ENCODE measurements at places on chromosomes 1 and 21.
A peak's percentile ranks its signal among the peaks of the same experiment; 100 is the strongest.

- peak; percentile 61 for DNase-seq
Measured at GRCh38 chr1:153357076-153357852, 390 bp upstream of the S100A9 start.

GRCh38 chr1:117339866-117340700 lies 27.2 kb upstream of the MAN1A2 start:
- peak; percentile 26 for DNase-seq

- DNase-seq = no peak
Measured at GRCh38 chr1:27666791-27667254, 5.2 kb downstream of the IFI6 start.

DNA sequence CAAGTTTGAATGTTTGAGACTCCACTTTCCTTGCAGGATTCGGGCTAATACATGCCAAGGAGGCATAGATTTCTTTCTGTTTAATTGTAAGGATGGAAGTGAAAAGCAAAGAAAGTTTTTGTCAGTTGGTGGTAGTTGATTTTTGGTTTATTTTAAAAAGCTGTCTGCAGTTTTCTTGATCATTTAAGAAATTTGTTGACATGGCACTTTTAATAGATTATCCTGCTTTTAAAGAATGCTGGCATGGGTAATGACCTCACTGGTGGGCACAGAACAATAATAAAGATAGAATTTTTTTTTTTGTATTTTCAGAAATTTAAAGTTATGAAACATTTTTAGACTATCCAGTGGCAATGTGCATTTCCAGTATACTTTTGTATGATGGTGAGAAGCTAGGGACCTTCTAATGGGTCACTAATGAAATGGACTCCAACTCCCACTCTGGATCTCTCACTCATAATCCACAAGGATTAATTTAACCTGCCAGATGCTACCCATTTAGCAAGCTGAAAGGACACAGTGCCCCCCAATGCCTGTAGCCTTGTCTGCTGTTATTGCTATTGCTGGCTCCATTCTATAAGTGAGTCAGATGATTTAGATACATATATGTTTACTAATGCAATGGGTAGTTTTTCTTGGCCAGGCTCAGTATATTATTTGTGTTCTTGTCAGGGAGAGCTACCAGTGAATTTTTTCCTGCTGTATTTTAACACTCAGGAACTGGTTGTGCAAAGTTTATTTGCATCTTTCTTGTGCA lies 190.2 kb upstream of the SGIP1 start:
- DNase-seq = no peak

GRCh38 chr1:227214207-227214606 lies 104.1 kb downstream of the CDC42BPA start:
- no peak for DNase-seq

- DNase-seq = no peak
Measured at GRCh38 chr21:37153196-37153934, 80.3 kb downstream of the TTC3 start.

- DNase-seq = no peak
Measured at GRCh38 chr1:4571263-4571662, 83.1 kb upstream of the AJAP1 start.

DNA sequence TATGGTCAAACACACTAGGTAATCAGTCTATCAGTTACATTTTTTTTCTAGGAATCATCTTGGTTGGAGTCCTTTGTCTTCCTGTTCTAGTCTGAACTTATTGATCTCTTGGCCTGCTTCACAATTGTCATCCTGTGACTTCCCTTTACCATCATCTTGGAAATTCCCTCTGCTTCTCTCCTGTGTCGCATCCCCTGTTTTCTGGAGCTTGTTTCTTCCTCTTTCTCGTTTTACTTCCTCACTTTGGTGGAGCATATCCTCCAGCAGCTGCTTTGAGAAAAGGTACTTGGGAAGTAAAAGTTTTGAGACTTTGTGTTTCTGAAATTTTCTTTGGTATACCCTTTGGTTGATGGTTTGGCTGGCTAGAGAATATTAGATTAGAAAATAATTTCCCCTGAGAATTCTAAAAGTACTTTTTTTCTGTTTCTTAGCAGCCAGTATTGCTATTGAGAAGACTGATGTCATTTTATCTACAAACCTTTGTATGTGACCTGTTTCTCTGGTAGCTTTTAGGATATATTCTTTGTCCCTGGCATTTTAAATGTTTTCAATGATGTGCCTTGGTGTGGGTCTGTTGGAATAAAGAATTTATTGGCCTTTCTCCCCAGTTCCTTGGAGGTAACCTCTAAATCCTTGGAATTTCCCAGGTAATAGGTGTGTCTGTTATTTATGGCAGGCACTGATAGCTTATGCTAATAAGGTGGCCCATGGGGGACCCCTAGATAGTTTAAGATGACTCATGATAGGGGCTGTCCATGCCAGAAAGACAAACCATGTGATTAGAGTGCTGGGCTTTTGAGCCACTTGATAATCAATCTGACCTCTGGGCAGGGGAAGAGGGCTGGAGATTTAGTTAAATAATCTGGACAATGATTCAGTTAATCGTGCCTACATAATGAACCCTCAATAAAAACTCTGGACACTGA lies 6.1 kb upstream of the MYCL start:
- peak; percentile 22 for DNase-seq

Data from CD4-positive, alpha-beta T cell treated with Interleukin-4 for 1 hour (primary cell).